ENCODE measurements at places on chromosomes 7 and 10.

DNA sequence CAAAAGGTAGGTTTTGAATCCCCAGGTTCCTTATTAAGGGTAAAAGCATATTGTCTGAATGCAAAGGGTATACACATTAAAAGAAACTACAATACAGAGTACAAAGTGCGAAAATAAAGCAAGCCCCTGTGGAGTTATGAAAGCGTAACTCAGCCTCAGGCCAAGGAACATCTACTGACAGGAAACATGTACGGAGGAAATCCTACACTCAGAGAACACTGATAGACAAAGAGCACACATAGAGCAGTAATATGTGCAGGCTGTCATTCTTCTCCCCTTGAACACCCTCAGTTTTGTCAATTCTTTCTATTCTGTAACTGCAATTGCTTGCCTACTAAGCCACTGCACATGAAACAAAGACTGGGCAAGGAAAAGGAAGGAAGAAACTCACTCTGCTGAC, 150.2 kb downstream of the DGKB start:
- no peak for DNase-seq

DNA sequence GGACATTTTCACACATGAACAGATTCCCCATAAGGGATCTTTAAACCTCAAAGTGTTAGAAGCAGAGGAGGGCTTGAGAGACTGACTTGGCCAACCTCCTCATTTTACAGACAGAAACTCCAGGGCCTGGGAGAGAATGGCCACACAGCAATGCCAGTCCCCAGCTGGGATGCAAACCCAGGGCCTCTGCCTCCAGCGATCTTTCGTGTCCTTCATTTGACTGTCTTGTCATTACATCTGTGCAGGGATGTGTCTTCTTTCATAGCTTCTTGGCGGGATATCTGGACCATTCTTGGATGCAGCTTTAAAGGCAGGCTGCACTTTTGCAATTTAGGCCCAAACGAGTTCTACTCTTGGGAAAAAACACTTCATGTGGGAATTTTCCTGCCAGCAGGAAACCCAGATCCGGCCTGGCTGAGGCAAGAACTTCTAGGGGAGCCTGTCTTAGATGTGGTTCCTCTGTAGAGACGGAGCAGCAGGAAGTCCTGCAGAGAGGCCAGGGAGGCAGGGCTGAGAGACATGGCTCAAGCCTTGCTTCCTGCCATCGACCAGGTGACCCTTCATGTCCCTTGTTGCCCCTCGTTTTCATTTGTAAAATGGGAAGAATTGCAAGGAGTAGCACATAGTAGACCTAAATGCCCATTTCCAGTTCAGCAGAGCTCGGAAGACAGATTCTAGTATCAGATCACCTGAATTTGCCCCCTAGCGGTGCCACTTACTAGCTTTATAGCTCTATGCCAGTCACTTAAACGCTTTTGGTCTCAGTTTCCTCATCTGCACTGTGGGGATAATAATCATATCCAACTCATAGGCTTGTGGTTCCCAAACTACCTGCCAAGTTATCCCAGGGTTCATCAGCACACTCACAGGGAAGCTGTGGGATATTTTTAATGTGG, 43.9 kb upstream of the SLC29A3 start:
- no peak for DNase-seq

DNA sequence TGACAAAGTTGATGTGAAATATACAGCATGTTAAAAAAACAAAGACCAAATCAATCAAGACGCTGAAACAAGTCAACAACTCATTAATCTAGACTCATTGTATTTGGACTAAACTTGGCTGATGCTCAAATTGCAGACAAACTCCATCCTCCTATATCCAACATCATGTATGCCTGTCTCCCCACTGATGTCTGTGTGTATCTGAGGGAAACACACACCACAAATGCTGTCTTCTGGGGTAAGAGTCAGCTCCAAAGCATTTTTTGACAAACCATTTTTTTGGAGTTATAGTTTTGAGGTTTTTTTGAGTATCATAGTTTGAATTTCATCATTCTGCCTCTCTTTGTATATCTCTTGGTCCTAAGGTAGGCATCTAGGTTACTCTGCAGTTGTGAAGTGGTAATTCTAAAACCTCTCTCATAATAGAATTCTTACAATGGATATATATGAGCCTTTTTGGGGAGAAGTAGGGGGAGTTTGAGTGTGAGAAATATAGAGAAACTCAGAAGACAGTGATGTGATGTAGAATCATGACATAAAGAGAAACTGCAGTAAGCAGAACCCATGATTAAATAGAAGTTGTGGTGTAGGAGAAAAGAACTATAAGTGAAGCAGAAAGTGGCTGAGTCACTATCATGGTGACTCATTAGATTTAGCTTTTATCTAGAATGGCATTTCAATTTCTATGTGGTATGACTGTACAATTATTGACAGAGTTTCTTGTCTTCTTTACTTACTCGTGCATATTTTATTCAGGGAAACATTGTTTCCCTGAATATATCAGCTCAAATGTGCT, 1531.1 kb upstream of the LRRTM3 start:
- DNase-seq, result peak; percentile 18

- DNase-seq, result no peak
These were observed 334.8 kb downstream of the PARD3 start for GRCh38 chr10:34480345-34480744.

- DNase-seq, result no peak
These were observed 9.0 kb upstream of the RASSF4 start for GRCh38 chr10:44950326-44951225.

DNA sequence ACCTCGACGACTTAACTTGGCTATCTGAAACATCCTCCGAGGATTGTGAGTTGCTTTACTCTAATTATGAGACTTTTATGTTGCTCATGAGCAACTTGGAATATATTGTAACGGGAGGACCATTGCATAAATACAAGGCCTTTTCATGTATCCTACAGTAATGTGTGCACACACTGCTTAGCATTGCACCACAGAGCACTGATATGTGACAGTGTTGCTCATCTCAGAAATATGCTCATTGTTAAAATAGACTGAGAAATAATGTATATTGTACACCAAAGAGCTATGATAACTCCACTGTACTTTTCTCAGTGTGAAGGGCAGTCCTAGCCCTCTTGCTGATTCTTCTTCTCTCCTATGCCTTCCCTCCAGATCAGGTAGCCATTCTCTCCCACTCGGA, 102.8 kb upstream of the CDK13 start:
- DNase-seq, result no peak

DNA sequence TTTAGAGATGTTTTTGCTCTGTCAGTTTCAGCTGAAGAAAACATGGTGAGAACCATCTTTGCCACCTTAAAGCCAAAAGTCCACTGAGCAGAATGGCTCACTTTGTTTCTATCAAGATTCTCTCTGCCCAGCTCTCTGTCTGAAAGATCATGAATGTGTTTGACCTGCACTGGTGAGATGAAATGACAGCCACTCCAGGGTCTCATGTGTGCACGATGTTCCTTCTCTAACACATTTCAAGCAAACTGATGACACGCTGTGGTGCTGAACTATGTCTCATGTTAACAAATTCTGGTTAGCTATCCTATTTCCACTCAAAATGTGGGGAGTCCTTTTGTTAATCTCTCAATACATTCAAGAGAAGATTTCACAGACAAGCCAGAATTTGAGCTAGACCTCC, 260.6 kb downstream of the GLI3 start:
- DNase-seq, result no peak

DNA sequence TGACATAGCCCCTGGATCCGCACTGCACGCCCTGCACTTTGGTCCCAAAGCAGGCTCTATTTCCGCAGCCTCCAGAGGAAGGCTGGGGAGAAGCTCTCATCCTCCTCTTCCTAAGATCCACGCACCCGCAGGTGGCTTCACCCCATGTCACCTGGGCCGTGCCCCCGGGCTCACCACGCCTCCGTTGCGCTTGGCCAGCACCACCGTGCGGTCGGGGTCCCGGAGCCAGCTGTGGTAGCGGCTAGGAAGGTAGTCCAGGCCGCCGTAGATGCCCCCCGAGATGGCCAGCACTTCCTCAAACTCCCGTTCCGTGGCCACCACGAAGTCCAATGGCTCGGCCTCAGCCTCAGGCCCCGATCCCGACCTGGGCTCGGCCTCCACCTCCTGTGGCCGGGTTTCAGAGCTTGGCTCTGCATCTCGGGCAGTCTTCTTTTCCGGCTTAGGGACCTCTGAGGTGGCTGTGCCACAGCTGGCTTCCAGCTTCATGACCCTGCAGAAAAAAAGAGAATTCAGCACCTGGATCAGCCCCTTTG, 5.7 kb downstream of the NAT16 start:
- DNase-seq, result no peak

DNA sequence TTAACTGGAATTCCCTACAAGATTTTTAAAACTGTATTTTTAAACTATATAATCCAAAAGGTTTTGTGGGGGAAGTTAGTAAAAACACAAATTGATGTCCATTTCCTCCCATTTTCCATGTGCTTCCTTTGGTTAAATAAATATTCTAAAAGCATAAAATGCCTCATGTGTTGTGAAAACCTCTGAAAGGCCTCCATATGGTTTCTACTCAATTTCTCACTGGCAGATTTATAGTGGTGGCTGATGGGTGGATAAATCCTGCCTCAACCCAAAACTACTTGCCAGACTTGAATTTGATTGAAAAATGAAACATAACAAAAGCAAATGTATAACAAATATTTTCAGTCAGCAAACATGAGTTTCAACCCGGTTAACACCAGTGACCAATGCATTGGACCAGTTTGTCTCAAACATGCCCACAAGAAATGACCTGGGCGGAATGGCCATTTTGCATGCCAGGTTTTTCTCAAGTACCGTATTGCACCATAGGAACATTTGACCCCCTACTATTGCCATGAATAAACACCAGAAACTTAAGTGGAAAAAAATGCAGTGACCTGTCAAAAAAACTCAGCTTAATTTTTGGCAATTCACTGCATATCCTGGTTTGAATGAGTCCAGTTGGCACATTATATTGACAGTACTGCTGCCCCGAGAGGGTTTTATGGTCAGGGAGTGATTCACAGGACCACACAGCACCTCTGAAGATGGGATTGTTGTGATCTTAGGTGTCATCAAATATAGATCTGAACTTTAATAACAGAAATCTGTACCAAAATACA, 454.6 kb upstream of the ANKRD30A start:
- peak; percentile 30 for DNase-seq

GRCh38 chr7:3043544-3044371, at the start of gene CARD11:
Gene CARD11 (minus strand): TSS chr7:3043867. CDS start chr7:2958506, 85,361 bp downstream.
- peak; percentile 24 for DNase-seq

GRCh38 chr10:30639946-30640786, 10.6 kb upstream of the LYZL2 start:
- peak; percentile 39 for DNase-seq

GRCh38 chr7:25964483-25964991, 187.5 kb upstream of the NFE2L3 start:
- DNase-seq, result no peak

DNA sequence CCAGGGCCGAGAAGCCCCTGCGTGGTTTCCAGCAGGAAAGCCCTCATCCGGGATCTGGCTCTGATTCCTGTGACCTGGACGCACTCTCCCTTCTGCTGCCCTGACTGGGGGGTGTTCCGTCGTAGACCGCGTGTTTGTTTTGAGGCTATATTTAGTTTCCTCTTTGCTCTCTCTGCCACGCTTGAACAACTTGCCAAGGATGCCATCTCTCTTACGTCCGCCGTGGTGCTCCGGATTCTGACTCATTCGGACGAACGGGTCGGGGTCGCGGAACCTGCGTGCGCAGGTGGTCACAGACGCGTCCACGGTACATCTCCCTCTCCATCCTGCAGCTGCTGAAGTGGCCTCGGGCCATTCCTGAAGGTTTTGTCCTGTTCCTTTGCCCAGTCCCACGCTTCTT, 10.4 kb upstream of the SORCS3 start:
- no peak for DNase-seq

- peak; percentile 81 for DNase-seq
These were observed 7.9 kb downstream of the MTURN start for GRCh38 chr7:30142710-30143109.

DNA sequence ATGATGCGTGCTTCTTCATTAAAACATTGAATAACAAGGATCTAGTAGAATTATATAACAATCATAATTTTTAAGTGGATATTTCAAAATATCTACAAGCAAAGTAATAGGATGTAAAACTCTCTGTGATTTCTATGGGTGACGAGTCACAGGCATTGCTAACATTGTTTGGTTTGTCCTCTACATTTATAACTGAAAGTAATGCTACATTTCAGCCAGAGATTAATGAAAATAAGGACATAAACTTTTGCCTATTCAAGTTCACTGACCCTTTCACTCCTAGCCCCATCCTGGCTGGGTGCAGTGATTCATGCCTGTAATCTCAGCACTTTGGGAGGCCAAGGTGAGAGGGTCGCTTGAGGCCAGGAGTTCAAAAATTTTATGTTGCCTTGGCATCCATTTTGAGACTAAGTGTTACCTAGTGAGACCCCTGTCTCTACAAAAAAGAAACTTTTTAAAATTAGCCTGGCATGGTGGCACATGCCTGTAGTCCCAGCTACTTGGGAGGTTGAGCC, 38.4 kb upstream of the HSPA12A start:
- no peak for DNase-seq
